Brain pericyte (primary cell): ENCODE measurements at places on chromosomes 11 and 22.

DNA sequence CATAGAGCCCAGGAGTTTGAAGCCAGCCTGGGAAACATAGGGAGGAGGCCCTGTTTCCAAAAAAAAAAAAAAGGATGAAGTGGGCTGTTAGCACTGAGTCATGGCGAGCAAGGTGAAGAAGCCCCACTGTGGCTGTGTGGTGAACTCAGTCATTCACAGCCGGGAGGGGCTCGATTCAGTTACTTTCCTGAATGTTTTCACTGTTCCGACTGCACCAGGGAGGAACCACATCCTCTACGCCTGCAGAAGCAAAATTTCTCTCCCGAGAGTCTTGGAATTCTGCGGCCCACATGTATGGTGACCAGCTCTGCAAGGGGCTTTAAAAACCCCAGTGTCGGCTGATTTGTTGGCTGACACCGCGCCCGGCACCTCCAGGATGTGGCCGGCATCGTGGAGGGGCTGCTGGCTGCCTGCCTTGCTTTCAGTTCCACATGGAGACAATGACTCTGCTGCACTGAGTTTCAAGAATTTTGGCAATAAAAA lies 27.8 kb upstream of the GRAMD4 start:
- peak; percentile 46 for DNase-seq

GRCh38 chr11:83557653-83558052 lies 271.5 kb upstream of the CCDC90B start:
- DNase-seq, result no peak

DNA sequence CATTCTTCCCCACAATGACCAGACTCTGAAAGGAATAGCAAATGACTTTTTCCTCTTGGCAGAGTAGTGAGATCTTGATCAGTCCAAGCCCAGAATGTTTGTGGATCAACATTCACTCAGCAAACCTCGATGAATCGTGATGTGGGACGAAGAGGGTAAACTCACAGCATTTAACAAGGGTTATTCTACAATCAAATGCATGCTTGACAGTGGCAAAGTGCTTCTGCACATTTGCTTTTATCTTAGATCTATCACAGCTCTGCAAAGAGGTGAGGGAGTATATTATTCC lies 31.8 kb downstream of the TMPRSS5 start:
- no peak for DNase-seq

DNA sequence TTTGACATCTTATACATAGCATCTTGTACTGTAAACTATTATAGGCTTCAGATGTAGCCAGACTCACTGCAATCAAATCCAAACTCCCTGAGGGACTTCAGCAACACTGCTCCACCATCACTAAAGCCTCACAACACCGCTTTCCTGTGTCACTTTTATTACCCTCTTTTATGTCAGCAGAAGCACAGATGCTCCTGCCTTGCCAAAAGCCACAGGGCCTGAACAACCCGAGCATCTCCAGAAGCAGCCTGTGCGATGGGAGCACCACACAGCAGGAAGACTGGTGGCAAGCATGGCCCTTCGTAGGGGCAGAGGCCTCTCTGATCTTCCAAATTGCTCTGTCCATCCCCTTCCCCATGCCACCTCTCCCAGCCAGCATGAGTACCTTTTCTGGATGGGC lies 22.9 kb downstream of the TMEM123 start:
- DNase-seq, result no peak

- no peak for DNase-seq
Observed at GRCh38 chr11:103215812-103216211, 106.6 kb downstream of the DYNC2H1 start.

DNA sequence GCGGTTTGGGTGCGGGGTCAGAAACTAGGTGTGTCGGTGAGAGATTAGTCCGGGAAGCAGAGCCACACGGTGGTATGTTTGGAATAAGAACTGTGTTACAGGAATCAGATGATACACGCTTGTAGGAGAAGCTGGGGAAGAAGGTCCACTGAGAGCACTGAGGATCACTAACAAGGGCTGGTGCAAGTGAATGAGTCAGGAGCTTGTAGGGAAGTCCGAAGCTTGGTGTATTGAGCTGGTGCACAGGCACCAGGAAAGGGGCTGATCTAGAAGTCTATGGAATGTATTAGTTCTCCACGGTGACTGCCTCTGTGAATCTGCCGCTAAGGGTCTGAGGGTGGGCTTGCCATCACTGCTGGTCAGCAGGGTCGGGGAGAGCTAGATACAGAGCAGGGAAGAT lies 18.8 kb upstream of the GRK3 start:
- no peak for DNase-seq

GRCh38 chr11:126514061-126514693 lies 158.7 kb downstream of the ST3GAL4 start:
- DNase-seq, result no peak

GRCh38 chr11:77127920-77128691 lies at the start of gene MYO7A:
Gene MYO7A, plus strand, starts transcription at chr11:77128246. Its CDS starts 2,389 bp downstream, at chr11:77130635.
- DNase-seq, result no peak

GRCh38 chr11:115990004-115990447 lies 485.8 kb upstream of the CADM1 start:
- no peak for DNase-seq

- DNase-seq, result no peak
Observed at GRCh38 chr11:30281476-30282288, 41.2 kb upstream of the ARL14EP start.

- DNase-seq, result no peak
Observed at GRCh38 chr11:86171627-86172026, 72.9 kb upstream of the EED start.

DNA sequence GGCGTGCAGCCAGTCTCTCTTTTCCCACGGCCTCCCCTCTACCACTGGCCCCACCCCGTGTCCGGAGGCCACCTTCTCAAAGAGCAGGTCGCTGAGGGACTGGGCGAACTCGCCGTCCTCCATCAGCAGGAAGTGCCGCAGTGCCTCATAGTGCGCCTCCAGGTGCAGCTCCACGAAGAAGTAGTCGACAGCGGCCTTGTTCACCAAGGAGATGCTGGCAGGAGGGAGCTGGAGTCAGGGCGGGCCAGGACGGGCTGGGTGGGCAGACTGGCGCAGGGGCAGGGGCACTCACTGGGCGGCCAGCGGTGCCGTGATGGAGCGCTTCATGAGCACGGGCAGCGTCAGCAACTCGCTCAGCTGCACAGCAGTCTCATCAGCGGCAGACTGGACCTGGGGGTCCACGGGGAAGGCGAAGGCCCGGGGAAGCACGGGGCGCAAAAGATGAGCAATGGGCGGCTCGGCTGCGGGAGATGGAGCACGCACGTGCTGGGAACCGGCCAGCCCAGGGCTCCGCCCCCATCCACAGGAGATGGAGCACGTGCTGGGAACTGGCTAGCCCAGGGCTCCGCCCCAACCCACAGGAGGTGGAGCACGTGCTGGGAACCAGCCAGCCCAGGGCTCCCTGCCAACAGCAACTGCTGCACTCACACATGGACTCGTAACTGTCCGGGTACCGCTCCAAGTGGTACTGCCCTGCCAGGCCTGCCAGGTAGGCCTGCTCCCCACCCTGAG lies 18.4 kb downstream of the SELENOO start:
- DNase-seq, result peak; percentile 82

DNA sequence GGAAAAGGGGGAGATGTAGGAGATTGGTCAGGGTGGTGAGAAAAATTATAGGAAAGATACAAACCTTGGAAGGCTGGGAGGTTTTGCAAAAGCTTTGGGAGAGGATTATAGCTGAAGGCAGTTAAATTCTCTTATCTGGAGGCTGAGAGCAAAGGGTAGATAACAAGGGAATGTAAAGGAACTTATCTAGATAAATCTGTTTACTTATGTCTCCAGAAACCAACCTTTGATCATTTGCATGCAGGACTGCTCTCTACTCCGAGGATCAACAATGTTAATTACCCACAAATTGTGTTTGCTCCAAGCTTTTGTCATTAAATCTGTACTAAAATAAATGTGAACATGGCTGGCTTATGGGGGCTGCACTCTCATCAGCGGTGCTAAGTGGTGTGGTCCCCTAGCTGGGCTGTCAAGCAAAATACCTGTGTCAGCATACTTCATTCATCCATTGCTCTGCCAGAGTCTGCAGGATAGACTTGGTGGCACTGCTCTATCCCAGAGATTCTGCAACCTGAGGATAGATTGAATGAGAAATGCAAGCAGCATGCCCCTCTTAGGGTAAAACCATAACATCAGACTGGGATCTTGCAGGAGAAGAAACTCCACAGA lies 1599.2 kb upstream of the TENM4 start:
- DNase-seq, result no peak

GRCh38 chr11:115871161-115871760 lies 367.0 kb upstream of the CADM1 start:
- no peak for DNase-seq

GRCh38 chr22:23894710-23895598 lies 771 bp downstream of the MIF start:
- no peak for DNase-seq

GRCh38 chr11:26537341-26537740 lies 34.7 kb downstream of the MUC15 start:
- DNase-seq, result no peak

DNA sequence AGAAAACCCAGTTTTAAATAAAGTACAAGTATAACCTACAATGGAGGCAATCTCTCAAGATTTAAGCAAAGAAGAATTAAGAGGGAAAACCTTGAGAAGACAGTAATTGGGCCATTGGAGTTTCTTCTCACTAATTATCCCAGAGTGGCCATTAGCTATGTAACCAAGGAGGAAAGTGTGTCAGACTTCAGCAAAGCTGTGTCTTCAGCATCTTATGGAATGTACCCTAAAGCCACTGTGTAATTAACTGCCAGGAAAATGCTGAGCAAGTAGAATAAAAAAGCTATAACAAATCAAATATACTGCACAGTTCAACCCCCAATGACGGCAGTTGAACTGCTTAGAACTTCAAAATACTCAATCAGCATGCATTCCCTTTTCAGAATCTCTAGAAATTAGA lies 261.6 kb downstream of the TTC28 start:
- no peak for DNase-seq

DNA sequence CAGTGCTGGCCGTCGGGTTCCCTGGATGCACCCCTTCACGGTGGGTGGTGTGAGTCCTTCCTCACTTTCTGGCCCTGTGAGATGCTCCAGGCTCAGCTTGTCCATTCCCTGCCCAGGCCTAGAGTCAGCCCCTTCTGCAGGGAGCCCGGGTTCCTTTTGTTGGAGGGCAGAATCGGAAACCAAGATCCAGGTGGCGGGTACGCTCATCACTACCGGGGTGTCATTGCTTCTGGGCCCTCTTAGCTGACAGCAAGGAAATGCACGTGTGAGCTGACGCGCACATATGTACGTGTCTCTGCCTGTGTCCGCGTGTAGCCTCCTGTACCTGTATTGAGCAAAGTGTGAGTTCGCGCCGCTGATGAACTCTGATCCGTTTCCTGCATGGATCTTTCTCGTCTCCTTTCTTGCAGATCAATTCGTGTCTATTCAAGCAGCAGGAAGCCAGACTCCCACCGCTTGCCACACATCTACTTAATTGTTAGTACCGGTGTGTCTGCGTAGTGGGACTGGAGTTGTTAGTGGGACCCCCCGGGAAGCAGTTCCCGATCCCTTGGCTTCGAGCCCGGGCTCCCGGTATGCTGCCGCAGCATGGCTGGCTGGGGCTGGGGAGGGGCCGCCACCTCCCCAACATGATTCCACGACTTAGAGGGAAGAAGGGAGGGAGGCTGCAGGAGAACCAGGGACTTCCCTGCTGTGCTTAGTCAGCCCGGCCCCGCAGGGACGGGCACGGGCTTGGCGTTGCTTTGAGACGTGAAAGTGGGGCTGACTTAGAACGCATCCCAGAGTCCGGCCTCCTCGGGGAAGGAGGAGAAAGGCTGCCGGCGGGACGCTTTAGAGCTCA lies 35.9 kb upstream of the GRAMD4 start:
- DNase-seq, result peak; percentile 17

- no peak for DNase-seq
Observed at GRCh38 chr11:35792148-35792845, 129.7 kb downstream of the TRIM44 start.

DNA sequence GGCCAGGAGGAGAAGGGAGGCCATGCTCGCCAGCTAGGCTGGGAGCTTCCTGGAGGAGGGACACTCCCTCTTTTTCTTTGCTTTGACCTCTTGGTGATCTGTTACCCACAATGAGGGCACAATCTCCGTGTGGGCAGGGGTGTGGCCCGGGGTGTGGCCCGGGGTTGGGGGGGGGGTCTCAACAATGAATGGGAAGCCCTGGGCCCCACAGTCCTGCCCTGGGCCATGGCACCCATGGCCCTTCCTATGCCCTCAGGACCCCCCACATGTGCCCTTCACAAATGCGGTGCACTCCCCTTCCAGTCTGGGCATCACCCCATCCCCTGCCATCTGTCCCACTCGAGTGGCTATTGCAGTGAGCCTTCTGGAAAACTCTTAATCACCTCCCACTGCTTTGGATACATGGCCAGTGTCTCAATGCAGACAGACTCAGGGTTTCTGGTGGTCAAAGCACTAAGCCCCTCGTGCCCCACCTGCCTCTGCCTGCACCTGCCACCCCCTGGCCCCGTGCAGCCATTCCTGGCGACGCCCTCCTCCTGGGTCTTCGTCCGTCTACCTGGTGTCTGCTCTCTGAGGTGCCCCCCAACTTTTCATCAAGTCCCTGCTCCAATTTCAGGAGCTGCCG lies 611.3 kb downstream of the TBC1D22A start:
- DNase-seq, result no peak

- no peak for DNase-seq
Observed at GRCh38 chr11:124801014-124801413, 808 bp upstream of the MSANTD2 start.

DNA sequence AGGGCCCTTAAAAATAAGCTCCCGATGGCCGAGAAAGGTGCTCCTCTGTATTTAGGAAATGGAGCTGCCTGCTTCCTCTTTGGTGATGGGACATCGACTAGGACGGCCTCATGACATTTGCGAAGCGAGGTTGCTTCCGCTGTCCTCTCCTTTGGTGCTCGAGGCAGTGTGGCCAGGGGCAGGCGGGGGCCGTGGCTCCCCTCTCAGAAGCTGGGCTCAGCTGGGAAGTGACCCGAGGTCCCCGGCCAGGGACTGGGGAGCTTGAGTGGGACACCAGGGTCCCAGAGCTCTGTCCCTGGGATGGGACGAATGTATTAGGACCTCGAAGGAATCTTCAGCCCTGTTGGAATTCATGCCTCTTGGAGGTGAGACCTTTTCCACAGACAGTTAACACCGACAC lies 151.1 kb downstream of the CTTN start:
- no peak for DNase-seq

DNA sequence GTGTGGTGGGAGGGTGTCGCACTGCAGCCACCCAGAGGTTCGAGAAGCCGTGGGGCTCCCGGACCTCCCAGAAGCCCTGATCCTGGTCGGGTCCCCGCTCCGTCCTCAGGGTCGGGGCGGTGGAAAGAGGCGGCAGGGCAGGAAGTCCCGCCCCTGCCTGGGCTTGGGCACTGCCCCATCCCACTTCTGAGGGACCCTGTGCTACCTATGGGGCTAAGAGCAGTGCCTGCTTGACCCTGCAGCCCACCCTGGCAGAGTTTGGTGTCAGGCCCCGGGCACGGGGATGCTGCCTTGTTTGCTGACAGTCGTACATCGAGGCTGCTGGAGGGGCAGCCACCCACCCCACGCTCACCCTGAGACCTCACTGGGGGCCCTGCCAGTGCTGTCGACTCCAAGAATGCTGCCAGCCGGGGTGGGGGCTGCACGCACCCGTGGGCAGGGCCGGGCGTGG lies 19.4 kb downstream of the RNH1 start:
- DNase-seq, result no peak

GRCh38 chr11:86741839-86742805 lies 58.2 kb upstream of the PRSS23 start:
- DNase-seq, result peak; percentile 82

GRCh38 chr22:49276567-49276966 lies 551.1 kb downstream of the BRD1 start:
- DNase-seq, result no peak
